ENCODE measurements at places on chromosomes 2 and 18.

GRCh38 chr2:29336341-29337241 lies 221.4 kb downstream of the CLIP4 start:
- H3K27ac ChIP-seq: no peak overlapping the region
- H3K4me1 ChIP-seq: no peaks in the 10 kb centered on the region
- no peak for DNase-seq
- H3K36me3 ChIP-seq: no peaks in the 10 kb centered on the region

- H3K27me3 ChIP-seq: no peaks in the 10 kb centered on the region
- H3K27ac ChIP-seq: no peak overlapping the region
- no peak overlapping the region for H3K4me3 ChIP-seq
- no peaks in the 10 kb centered on the region for H3K4me1 ChIP-seq
- no peaks in the 10 kb centered on the region for H3K36me3 ChIP-seq
Observed at GRCh38 chr2:223815186-223815883, 22.0 kb downstream of the AP1S3 start.

- H3K4me1 ChIP-seq: no peaks in the 10 kb centered on the region
- H3K27me3 ChIP-seq: peaks cover 6% of the 10 kb centered on the region
- no peak for DNase-seq
- no peaks in the 10 kb centered on the region for H3K36me3 ChIP-seq
- no peak overlapping the region for H3K4me3 ChIP-seq
Observed at GRCh38 chr2:131445896-131446295, 30.0 kb upstream of the TUBA3D start.

DNA sequence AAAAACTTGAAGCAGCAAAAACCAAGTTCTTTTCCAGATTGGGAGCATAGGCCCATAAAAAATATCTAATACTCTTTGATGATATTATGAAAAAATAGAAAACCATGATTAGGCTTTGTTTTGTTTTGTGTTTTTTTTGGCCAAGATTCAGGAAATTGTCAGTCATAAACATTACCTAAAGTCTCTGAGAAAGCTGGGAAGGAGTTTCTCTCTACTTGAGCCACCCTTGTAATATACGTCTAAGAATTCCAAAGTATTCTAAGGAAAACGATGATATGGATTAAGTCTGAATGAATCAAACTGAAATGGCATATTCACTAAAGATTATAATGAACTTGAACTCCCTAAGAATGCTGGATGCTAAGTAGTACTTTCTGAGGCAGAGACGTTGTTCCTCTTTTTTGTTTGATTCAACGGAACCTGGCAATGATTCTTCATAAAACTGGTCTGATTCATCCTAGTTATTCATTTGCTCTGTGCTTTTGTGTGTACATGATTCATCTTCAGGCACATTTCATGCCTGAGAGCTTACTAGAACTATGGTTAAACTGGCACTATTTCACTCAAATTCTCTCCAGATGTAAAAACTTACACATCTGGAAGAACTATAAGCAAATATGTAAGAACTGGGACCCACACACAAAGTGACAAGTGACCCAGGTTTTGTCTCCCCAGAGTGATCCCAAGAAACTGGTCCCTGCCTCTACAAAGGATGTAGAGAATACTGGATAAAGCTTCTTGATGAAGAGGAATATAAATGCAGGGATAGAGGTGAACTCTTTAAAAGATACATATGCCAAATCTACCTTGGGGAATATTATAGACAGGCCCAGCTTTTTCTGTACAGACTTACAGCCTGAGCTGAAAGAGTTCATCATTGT lies 159.7 kb downstream of the DOCK10 start:
- H3K4me1 ChIP-seq: no peaks in the 10 kb centered on the region
- no peaks in the 10 kb centered on the region for H3K36me3 ChIP-seq
- H3K27me3 ChIP-seq: no peaks in the 10 kb centered on the region

DNA sequence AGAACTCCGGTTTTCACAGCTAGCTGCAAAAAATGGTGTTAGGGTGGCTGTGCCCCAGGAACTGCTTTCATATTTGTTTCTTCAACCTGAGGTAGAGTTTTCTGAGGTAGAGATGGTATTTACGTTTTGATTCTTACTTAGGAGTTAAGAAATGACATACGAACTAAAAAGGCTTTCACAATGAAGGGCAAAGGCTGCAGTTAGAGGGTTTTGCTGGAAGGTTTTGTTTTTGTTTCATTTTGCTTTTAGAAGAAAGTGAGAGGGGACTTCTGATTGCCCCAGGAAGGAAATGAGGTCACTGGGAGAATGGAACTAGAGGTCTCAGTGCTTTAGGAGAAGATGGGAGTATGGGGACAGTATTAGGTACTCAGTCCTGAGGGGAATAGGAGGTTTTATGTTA lies 15.5 kb downstream of the CDCA7 start:
- H3K4me1 ChIP-seq: no peaks in the 10 kb centered on the region
- H3K27ac ChIP-seq: no peak overlapping the region
- H3K27me3 ChIP-seq: no peaks in the 10 kb centered on the region
- H3K4me3 ChIP-seq: no peak overlapping the region

GRCh38 chr2:18346344-18346743 lies 214.1 kb downstream of the RDH14 start:
- no peaks in the 10 kb centered on the region for H3K36me3 ChIP-seq
- H3K27me3 ChIP-seq: no peaks in the 10 kb centered on the region
- H3K4me3 ChIP-seq: no peak overlapping the region
- DNase-seq: no peak
- no peak overlapping the region for H3K27ac ChIP-seq

GRCh38 chr2:47023332-47023731 lies 107.7 kb upstream of the MCFD2 start:
- no peak overlapping the region for H3K4me3 ChIP-seq
- no peak overlapping the region for H3K27ac ChIP-seq
- no peaks in the 10 kb centered on the region for H3K27me3 ChIP-seq
- DNase-seq: no peak
- H3K36me3 ChIP-seq: peaks cover 9% of the 10 kb centered on the region

DNA sequence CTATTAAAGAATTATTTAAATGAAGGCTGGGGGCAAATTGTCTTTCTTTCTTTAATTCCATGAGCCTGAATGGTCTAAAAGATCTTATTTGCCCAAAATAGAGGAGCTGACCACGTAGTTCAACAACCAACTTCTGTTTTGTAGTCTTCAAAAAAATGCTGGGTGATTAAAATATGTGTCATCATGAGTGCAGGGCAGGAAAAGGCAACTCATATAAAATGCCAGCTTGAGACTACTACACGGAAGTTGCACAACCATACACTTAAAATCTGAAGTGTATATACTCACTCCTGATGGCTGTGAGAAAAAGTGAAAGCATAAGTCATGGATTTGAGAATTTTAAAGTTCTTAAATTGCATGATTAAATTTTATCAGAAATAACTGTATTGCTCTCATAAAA lies 210.9 kb downstream of the DYM start:
- H3K27ac ChIP-seq: no peak overlapping the region
- no peak for DNase-seq
- no peaks in the 10 kb centered on the region for H3K27me3 ChIP-seq
- H3K36me3 ChIP-seq: peaks cover 5% of the 10 kb centered on the region

DNA sequence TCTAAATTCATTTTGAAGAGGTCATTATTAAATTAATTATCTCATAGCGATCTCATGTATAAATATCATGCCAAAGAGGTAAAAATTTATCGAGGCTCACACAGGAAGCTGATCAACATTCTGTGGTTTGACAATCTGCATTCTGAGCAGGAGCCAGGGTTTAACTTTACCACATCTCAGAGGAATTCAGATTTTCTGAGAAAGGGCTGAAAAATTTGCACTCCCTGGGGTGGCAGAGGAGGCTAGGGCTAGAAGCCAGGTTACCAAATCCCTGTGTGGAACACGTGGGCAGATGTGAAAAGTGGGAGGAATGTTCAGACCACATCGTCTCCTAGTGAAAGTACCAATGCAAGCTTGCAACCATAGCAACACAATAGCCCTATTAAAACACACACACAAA lies 63.5 kb upstream of the CTLA4 start:
- DNase-seq: no peak
- H3K4me1 ChIP-seq: no peaks in the 10 kb centered on the region
- no peak overlapping the region for H3K4me3 ChIP-seq
- H3K36me3 ChIP-seq: no peaks in the 10 kb centered on the region

DNA sequence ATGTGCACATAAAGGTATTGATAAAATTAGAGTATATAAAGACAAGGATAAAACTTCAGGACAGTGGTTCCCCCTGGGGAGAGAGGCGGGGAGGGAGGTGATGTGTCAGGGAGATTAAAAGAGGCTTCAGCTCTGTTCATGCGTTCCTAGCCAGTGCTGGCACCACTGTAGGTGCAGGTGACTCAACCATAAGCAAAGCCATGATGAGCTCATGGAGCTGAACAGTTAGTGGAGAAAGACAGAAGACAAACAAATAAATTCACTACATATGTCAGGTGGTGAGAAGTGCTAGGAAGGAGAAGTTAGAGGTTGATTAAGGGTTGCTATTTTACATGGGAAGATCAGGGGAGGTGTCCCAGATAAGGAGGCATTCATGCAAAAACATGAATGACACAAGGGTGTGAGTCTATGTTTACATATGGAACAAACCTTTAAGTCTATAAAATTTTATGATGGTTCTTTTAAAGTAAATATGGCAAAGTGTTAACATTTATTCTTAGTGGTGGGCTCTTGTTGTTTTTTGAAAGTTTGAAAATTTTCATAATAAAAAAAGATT lies 136.0 kb downstream of the ANKRD44 start:
- H3K4me1 ChIP-seq: no peaks in the 10 kb centered on the region
- no peak for DNase-seq

GRCh38 chr18:36481935-36482334 lies 184.4 kb downstream of the FHOD3 start:
- no peak overlapping the region for H3K27ac ChIP-seq
- DNase-seq: no peak
- H3K4me1 ChIP-seq: no peaks in the 10 kb centered on the region
- no peak overlapping the region for H3K4me3 ChIP-seq
- no peaks in the 10 kb centered on the region for H3K36me3 ChIP-seq

- H3K4me3 ChIP-seq: no peak overlapping the region
- no peaks in the 10 kb centered on the region for H3K36me3 ChIP-seq
- no peak for DNase-seq
Observed at GRCh38 chr2:11419781-11420180, 46.2 kb downstream of the E2F6 start.

- H3K36me3 ChIP-seq: no peaks in the 10 kb centered on the region
- no peak for DNase-seq
- no peak overlapping the region for H3K4me3 ChIP-seq
- H3K4me1 ChIP-seq: no peaks in the 10 kb centered on the region
Observed at GRCh38 chr18:35776473-35776872, 194.9 kb downstream of the GALNT1 start.

All from K562 (cell line).